ENCODE measurements at places on chromosomes 3 and 15.

- no peak for DNase-seq
Measured at GRCh38 chr15:23629234-23629805, 18.3 kb downstream of the MAGEL2 start.

GRCh38 chr3:141109751-141110150 lies 58.6 kb downstream of the SPSB4 start:
- no peak for DNase-seq

DNA sequence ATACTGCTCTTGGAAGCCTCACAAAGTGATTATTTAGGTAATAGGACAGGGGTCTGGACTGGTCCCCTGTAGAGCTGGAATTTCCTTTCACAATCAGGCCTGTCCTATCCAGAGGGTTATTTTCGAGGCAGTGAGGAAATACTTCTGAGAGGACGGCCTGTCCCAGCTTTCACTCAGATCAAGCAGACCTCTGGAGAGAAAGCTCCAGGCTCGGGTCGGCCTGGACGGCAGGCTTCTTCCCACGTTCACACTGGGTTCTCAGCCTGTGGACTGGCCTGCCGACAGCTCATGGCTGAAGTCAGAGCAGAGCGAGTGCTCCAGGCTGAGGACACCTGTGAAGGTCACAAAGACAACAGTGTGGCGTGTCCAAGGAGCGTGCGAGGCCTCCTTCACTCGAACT lies 405.3 kb downstream of the VPS13C start:
- no peak for DNase-seq

- DNase-seq = no peak
Measured at GRCh38 chr15:70345251-70346019, 247.7 kb upstream of the TLE3 start.

DNA sequence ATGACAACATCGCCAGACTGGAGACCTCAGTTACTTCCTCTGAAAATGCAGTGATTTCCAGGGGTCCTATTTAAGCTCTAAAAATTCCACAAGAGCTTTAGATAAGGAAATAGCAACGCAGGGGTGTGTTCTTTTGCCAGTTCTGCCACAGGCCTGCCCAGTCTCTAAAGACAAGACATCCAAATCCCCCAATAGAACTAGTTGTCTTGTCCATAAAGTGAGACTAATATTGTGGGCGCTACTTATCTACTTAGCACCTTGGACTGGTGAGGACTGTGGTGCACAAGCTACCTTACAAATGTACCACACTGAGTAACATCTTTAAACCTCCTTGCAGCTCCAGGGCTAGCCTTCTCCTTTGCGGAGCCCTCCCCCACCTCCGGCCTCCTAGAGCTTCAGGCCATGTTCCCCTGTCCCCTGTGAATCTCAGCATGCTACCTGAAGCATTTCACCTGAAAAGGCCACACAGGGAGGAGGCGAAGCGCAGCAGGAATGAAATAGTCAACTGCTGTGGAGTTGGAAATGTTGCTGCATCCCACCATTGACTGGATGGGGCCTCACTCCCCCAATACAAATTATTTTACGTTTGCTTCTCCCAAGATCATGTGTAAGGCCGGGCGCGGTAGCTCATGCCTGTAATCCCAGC lies 9.6 kb upstream of the LRRC2 start:
- no peak for DNase-seq

DNA sequence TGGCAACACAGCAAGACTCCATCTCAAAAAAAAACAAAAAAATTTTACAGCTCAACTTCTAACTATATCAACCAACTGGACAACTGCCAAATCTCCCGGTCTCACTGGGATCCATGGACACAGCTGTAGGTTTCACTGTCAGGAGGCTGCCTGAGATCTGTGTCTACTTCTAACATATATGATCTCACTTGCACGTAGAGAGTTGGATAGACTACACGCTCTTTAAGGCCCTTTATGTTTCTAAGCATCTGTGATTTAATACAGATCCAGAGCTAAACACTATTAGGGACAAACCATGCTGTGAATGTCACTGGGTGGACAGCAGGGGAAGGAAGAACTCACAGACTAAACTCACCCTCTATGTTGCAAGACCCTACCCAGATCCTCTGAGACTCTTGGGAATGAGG lies 13.0 kb upstream of the APOD start:
- no peak for DNase-seq

- DNase-seq = no peak
Measured at GRCh38 chr3:54360320-54360719, 238.0 kb downstream of the CACNA2D3 start.

GRCh38 chr3:191962324-191962723 lies 501.4 kb downstream of the PYDC2 start:
- DNase-seq = no peak

DNA sequence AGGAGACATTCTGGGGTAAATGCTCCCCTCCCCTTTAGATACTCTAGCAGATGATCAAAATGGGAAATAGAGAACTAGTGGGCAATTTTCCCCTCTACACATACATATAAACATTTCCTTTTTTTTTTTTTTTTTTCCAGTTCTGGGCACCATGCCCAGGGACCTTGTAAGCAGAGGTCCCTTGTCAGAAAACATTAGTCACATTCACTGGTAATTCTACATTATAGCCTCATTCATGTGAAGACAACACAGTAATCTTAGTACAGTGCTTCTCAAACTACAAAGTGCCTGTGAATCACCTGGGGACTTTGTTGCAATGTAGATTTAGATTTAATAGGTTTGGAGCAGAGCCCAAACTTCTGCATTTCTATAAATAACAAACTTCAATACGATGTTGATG lies 60.1 kb upstream of the ACTC1 start:
- no peak for DNase-seq

DNA sequence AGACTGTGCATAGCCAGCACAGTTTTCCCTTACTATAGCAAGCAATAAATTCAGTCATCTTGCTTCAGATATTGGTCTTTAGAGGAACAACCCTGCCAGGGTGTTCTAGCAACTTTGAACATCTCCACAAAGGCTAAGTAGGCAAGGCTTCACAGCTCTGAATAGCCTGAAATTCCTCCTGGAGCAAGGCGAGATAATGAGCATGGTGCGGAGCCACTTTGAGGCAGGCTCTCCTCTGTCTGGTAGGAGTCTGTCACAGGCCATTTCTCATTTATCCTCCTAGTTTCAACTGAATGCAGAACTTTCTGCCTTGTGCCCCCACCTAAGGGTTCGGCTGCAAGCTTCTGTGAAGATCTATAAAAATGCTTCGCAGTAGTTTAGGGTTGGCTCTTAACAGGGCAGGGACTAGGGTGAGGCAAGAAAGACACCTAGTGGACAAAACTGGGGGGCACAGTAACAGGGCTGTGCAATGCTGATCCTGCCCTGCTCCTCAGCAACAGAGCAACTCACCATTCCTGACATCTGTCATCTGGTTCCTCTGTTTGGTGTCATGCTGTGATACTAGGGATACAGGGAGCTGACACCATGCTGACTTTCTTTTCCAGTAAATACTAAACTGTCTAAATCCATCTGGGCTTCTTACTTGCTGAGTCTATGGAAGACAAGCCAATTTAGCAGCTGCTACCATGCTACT lies 16.6 kb upstream of the EHHADH start:
- DNase-seq = no peak

DNA sequence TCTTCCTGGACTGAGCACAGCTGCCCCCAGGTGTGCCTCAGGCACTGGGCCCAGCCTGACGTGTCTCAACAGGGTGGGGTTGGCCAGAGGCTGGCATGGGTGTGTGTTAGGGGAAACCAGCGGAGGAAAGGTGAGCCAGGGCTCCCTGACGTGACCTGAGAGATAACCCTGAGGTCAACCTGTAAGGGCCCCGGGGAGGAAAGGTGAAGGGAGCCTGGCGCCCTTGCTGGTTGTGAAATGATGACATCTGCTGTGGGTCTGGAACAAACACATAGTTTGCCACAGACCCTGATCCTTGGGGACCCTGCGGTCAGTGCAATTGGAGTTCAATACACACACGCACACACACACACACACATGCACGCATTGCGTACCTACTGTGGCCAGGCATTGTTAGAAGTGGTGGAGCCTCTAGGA lies 100.2 kb upstream of the TLE3 start:
- DNase-seq = no peak

DNA sequence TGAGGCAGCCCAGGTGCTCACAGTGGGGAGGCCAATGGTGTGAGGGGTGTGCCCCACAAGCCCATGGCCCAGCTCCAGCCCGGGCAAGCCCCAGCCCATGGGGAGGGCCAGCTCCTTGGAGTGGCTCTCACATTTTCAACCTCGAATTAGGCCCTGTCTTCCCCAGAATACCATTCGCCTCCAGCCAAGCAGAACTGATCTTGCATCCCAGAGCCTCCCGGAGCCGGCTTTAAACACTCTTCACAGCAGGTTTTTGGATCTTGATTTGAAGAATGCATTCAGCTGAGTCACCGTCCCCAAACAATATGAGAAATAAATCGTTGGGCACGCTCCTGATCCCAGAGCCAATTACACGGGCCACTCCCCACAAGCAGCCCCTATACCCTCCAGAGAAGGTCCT lies 23.7 kb downstream of the TPRA1 start:
- no peak for DNase-seq

DNA sequence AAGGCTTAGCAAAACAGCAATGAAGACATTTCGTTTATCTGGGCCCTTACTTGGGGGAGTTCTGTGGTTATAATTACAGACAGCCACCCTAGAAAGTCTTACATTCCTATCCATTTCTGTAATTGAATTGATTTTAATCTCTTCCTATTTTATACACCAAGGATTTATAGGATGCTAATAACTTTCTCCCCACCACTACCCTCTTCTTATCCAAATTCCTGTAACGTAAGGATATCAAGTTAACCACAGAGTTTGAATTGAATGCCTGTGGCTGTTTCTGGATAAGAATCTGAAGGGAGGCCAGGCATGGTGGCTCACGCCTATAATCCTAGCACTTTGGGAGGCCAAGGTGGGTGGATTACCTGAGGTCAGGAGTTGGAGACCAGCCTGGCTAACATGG lies 78.6 kb downstream of the MLH1 start:
- DNase-seq = no peak

- peak; percentile 67 for DNase-seq
Measured at GRCh38 chr15:69394556-69395282, 19.4 kb upstream of the KIF23 start.

GRCh38 chr15:45387380-45388007 lies 9.2 kb upstream of the GATM start:
- no peak for DNase-seq

- no peak for DNase-seq
Measured at GRCh38 chr3:25293736-25294135, 134.3 kb upstream of the RARB start.

DNA sequence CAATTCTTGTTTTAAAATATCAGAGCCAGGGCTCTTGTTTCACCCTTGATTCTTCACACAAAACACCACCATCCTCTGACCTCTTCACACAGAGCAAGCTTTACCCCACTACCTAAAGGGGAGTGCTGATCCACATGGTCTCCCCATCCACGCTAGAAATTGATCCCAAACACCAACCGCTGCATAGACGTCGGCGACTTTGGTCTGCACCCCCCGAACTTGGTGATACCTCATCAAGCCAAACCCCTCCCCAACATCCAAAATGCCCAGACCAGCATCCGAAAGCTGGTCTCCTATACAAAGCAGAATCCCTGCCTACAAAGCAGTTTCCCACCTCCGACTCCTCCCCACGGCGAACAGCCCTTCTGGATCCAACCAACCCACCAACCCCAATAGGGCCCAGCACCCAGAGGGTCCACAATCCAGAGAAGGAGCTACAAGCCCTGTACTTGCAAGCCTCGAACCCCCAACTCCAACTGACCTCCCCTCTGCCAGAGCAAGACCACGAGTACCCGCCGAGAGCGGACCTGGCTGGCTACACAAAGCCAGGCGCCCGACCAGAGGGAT lies 25.8 kb upstream of the MTHFS start:
- no peak for DNase-seq

DNA sequence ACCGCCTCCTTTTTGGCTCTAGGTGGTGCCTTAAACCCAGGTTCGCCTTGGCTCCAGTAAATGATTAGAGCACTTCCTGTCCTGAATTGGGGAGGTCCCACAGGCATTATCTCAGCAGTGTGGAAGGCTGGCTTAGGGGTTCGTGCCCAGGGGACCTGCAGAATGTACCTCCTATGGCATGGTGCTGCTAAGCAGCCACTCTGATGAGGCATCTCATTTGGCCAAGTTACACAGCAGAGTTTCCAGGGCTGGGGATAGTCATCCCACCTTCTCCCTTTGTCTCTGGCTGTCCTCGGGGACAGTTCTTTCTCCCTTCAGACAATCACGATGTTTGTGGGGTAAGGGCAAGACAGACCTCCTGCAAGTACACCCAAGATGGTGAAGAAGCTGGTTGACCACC lies 371.2 kb downstream of the VPS13C start:
- no peak for DNase-seq

DNA sequence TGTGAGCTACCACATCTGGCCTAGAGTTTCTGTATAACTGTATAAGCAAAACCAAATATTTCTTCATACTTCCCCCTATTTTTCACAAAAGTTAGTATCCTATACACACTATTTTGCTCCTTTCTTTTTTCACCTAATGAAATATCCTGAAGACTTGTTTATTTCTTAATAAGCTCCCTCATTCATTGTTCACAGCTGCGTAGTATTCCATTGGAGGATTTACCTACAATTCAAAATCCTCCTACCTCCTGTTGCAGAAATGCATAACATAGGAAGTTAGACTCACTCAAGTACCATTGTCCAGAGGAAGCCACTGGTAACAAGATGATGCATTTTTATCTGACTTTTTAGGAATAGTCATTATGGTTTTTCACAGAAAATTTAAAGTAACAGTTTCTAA lies 29.6 kb upstream of the TBC1D21 start:
- no peak for DNase-seq

- no peak for DNase-seq
Measured at GRCh38 chr3:160893207-160893606, 137.2 kb downstream of the PPM1L start.

DNA sequence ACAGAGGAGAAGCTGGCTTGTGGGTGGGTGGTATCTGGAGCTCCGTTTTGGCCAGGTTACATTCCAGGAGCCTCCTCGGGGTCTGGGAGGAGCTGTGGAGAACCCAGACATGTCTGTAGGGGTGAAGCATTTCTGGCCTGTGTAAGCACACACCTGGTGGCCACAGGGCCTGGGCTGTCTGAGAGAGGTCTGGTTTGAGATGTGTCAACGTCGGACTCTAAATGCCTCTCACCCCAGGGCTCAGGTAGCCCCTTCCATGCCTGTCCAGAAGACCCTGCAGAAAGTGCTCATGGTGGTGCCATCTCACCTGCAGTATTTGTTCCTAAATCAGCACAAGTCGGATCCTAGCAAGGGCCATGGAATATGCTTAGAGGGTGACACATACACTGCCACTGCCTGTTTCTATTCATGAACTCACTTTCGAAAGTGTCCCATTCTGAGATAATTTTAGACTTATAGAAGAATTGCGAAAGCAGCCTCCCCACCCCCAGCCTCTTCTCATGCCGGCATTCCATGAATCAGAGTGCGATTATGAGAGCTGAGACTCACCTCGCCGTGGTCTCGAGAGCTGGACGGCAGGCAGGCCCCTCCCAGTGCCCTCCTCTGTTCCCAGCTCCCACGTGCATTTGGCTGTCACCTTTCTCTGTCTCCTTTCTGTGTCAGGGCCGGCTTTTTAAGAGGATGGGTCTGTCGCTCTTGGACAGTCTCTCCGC lies 63.7 kb downstream of the KLF15 start:
- DNase-seq = no peak

Measured in T-helper 2 cell treated with Interferon-gamma antibody and Interleukin-4, amounts not matched to agents 5 μg/mL and 100 μg/mL, for 36 hours (primary cell).